ENCODE measurements at places on chromosomes 7 and 10.

DNA sequence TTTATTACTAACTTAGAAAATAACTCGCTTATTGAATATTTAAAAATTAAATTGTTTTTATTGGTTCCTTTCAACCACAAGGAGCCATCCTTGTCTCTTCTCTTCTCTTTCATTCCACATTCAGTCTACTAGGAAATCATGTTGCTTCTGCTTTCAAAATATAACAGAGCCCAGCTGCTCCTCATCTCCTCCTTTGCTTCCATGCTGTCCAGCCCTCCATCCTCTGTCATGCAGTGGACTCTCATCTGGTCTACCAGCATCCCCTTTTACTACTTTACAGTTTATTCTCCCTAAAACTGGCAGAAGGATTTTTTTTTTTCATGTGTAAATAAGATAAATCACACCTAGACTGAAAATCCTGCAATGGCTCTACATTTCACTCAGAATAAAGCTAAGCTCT is 198.2 kb upstream of the CSTF2T start:
- no peak for DNase-seq

GRCh38 chr7:119761776-119762175 is 511.2 kb upstream of the KCND2 start:
- no peak for DNase-seq

DNA sequence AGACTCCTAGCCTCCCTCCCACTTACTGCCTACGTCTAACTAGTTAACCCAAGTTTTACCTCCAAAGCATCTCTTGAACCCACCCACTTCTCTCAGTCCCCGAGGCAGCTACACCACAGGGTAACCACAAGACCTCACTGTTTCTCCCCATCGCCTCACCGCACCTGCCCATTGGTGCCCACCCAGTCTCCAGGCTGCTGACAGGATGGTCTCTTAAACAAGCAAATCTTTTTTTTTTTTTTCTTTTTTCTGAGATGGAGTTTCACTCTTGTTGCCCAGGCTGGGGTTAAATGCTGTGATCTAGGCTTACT is 47.0 kb downstream of the DENND2A start:
- peak; percentile 2 for DNase-seq

DNA sequence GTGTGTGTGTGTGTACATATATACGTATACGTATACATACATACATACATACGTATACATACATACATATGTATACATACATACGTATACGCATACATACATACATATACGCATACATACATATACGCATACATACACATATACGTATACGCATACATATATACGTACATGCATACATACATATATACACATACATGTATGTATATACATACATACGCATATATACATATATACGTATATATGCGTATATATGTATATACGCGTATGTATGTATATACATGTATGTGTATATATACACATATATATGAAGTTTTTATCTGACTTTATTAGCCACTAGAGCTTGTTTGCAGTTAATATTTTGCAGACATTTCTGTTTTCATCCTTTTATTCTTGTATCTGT is 63.3 kb downstream of the TBC1D12 start:
- no peak for DNase-seq

GRCh38 chr7:139494835-139495579 is 11.5 kb upstream of the KLRG2 start:
- peak; percentile 12 for DNase-seq

GRCh38 chr7:22812353-22812752 is 10.3 kb downstream of the TOMM7 start:
- no peak for DNase-seq

DNA sequence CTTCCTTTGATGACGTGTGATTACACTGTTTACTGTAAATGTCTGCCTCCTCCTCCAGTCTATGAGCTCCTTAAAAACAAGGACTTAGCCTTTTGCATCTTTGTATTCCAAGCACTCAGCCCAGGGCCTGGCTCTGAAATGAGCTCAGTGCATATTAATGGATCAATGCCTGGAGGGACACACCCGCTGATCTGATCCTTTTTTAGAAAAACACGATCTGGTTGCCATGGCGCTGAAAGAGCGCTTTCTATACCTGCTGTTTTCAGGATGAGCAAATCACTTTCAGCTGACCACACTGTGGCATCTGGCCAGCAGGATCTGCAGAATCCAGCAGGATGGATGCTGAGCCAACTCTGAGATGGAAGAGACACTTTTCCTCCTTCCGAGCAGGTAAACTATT is 37.8 kb upstream of the GARS1 start:
- DNase-seq: no peak

- no peak for DNase-seq
These were observed 391.5 kb upstream of the MGMT start for GRCh38 chr10:129075508-129075907.

DNA sequence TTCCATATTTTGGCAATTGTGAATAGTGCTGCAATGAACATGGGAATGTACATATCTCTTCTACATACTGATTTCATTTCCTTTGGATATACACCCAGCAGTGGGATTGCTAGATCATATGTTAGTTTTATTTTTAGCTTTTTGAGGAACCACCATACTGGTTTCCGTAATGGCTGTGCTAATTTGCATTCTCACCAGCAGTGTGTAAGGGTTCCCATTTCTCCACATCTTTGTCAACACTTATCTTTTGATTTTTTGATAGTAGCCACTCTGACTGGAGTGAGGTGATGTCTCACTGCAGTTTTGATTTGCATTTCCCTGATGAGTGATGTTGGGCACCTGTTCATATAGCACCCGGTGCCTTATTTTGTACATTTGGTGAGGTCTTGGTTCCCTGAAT is 519.6 kb downstream of the REEP3 start:
- DNase-seq: no peak

DNA sequence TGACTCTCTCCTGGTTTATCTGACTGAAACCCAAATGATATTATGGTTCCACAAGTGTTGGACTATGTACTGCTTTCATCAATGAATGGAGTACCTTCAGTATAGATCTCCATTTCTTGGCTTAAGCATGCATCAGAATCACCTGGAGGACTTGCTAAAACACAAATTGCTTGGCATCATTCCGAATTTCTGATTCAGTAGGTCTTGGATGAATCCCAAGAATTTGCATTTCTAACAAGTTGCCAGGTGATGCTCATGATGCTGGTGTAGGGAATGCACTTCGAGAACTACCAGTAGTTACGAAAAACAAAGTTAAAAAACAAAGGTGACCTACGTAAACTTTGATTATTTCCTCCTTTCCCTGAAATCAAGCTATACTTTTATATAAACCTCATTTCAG is 119.0 kb upstream of the FEZF1 start:
- no peak for DNase-seq

All from activated naive CD8-positive, alpha-beta T cell treated with anti-CD3 and anti-CD28 coated beads, Interleukin-2, amount 50 U/mL, for 24 hours (primary cell).